ENCODE measurements at places on chromosomes 1 and 21.

GRCh38 chr1:167554028-167554779, 642 bp upstream of the CREG1 start:
- no peak for DNase-seq

DNA sequence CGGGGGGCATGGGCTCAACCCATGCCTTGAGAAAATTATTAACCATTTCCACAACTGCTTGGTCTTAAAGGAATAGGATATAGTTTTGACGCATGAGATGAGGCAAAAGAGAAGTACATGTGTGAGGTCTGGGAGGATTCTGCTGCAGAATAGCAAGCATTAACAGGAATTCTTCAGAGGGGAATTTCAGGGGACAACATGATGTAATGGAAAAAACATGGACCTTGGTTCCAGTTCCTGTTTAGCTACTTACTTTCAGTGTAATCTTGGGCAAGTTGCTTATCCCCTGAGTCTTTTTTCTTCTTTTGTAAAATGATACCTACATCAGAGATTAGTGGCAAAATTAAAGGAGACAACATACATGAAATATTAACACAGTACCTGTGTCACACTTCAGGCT, 85.6 kb downstream of the PRRX1 start:
- no peak for DNase-seq

- DNase-seq: no peak
Observed at GRCh38 chr1:243841507-243841906, 8.5 kb downstream of the AKT3 start.

DNA sequence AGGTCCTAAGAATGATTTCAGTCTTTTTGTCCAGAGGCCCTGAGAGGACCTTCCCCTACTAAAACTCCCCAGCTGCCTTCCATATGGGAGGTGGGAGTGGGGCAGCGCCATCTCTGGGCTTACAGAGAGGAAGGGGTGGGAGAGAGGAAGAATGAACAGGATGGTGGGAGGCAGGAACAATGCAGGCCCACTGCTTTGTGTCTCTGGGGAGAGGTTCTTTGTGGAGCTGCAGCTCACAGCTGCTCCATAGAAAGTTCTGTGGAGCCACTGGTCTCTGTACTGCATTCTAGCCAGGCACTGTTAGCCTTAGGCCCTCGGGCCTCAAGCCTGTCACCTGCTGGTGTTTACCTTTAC, 43.6 kb upstream of the A3GALT2 start:
- DNase-seq: no peak

DNA sequence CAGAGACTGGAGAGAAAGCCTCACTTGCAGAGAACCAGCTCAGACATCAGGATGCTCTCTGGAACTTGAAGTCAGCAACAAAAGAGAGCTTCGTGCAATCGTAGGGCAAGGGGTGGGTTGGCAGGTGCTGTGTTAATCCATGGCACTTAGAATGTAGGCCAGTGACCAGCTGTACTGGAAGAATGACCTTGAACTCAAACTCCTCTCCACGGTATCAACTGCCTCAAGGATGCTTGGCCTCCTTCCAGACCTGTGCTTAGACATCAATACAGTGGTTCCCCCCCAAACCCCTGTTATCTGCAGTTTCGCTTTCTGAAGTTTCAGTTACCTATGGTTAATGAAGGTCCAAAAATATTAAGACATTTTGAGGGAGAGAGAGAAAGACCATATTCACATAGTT, 6.5 kb downstream of the KANK4 start:
- DNase-seq: no peak

GRCh38 chr1:150836129-150836773, 28.2 kb upstream of the CTSK start:
- no peak for DNase-seq

GRCh38 chr1:199856216-199856780, 171.2 kb upstream of the NR5A2 start:
- DNase-seq: no peak

DNA sequence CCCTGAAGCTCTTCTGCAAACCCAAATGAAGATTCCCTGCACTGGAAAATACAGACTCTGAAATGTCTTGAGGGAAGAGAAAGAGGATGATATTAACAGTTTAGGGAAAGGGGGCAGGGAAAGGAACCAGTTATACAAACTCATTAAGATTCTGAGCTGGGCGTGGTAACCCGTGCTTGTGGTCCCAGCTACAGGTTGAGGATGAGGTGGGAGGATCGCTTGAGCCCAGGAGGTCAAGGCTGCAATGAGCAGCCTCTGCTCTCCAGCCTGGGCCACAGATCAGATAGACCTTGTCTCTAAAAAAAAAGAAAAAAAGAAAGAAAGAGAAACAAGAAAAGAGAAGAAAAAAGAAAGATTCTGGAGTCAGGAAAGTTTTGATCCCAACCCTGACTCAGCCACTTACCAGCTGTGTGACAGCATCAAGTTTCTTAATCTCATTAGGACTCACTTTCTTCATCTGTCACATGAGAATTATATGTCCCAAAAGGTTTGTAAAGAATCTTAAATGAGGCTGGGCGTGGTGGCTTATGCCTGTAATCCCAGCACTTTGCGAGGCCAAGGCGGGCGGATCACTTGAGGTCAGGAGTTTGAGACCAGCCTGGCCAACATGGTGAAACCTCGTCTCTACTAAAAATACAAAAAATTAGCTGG, 53.9 kb downstream of the OPTC start:
- DNase-seq: no peak

- DNase-seq: no peak
Observed at GRCh38 chr1:152410028-152410427, 4.0 kb downstream of the CRNN start.

DNA sequence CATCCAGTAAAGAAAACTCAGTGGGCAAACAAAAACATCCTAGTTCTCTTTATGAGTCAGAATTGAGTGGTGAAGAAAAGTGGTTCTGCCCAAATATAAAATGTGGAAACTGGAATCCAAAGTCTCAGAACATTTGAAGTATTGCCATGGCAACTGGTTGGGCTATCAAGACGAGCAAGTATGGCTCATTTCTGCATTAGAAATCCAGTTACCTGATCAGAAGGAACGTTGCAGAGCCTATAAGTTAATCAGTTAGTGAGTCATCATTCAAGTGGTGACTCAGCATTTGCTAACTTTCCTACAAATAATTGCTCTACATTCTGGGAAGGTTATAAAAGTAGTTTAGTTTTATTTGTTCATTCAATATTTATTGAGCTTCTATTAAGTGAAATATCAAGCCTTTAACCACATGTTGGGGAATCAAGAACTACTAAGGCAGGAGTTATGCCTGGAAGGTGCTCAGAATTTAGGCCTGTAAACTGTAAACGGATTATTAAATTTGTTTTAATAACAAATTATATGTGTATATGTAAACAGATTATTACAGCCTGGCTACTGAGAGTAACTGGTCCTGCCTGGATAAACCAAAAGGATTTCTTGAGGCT, 104.3 kb downstream of the PAPPA2 start:
- no peak for DNase-seq

DNA sequence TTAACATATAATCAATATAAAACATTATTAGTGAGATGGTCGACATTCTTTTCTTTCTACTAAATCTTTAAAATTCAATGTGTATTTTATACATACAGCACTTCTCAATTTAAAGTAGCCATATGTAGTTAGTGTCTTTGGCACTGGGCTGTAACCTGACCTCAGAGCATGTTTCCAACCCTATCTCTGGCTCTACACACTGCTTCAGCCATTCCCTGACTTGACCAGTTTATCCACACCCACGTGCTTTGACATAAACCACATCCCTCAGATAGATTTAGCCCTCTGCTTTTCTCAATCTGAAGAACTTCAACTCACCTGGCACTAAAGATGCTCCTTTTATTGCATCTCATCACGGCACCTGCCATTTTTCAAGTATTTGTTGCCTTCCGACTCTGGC, 58.3 kb downstream of the RGS2 start:
- DNase-seq: no peak

DNA sequence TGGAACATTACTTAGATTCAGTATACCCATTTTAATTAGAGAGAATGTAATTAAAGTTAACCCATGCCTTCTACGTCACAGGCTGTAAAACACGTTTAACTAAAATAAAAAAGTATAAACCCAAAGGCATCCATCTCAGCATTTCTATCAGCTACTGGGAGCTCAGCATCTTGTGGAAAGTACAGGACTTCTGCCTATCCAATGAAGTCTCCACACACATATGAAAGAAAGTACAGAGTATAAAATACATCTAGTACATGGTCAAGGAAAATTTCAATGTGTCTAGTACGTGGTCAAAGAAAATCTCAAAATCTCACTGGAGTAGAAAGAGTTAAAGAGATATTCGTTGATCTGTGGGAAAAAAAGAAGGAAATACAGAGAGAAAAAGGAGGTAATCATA, 141.4 kb upstream of the ZNHIT6 start:
- DNase-seq: no peak

GRCh38 chr1:43279161-43279560, 6.2 kb downstream of the C1orf210 start:
- DNase-seq: no peak

DNA sequence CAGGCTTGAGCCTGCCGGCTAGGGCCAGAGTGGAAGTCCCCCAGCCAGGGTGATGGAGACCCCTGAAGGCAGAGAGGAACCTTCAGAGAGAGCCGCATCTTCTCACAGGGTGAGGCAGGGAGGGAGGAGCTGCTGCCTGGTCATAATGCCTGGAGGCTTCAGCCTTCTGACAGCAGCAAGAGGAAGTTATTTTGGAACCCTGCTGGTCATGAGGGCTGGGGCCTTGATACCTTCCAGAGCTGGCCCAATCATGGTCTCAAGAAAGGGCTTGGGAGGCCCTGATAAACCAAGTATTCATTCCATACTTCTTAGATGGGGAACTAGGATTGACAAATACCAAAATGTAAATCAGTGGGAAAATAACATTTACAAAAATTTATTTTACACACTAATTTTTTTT, 26.6 kb upstream of the MPZL1 start:
- DNase-seq: no peak

DNA sequence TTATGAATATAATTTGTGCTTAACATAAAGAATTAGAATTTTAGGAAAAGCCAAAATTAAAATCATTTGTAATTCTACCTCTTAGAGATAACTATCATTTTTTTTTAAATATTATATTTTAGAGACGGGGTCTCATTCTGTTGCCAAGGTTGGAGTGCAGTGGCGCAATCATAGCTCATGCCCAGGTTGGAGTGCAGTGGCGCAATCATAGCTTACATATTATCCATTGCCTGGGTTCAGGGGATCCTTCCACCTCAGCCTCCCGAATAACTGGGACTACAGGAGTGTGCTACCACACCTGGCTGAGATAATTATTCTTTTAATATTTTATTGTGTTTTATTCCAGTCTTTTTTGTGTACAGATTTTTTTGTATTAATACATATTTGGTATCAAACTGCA, 8.3 kb downstream of the RASAL2 start:
- no peak for DNase-seq

GRCh38 chr1:7302126-7302525, 469.0 kb upstream of the VAMP3 start:
- DNase-seq: no peak

GRCh38 chr1:43229826-43230780, 39.7 kb upstream of the TMEM125 start:
- no peak for DNase-seq

DNA sequence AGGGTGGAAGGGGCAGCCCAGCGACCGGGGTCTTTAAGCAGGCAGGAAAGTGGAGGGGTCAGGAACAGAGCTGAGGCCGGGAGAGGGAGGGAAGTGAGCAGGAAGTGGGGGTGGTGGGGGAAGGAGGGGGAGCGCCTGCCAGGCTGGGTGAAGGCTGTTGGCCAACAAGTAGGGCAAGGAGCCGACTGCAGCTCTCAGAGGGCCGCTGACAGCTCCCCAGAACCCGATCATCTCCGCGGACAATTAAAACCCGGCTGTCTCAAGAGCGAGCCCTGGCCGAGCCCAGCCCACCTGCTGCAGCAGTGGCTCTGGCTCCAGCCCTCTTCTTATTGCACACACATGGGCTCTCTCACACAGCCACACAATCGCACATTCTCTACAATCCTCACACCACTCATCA, 51.6 kb downstream of the GRIK3 start:
- DNase-seq: no peak

GRCh38 chr1:156860628-156861423, at the start of gene NTRK1:
Gene NTRK1 (plus strand): TSS chr1:156860865. CDS start chr1:156860935, 70 bp downstream.
- DNase-seq: peak; percentile 86

- no peak for DNase-seq
Observed at GRCh38 chr21:38714039-38714817, 91.5 kb upstream of the ETS2 start.

DNA sequence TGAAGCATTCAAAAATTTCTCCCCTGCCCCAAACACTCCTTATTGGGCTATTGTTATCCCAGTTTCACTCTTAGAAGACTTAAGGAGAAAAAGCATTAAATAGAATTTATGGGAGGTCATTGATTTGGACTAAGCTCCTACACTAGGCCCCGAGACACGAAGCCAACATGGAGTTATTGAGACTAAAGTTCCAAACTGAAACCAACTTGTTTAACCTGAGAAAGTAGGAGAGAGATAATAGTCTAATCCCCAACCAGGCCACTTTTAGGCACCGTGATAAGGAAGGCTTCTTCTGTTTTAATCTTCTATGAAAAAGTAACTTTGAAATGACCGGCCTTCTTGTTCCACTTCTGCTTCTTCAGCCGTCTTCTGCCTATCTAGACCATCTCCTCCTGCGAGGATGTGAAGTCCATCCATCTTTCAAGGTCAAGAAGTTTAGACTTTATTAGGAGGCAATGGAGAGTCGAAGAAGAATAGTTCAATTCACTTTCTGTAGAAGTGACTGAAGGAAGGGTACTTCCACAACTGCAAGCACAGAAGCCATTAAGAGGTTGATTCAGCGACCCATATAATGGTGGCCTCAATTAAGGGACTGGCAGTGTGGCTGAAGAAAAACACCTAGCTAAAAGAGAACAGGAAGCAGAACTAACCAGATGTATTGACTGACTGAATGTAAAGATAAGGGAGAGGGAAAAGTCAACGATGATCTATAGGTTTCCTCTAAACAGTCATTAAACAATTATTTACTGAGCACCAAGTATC, 428.8 kb downstream of the SMYD3 start:
- no peak for DNase-seq

GRCh38 chr1:36869054-36869453, 165.3 kb downstream of the GRIK3 start:
- no peak for DNase-seq

Data from DND-41 (cell line).